ENCODE measurements at places on chromosomes 2 and 18. TPM values are rescaled to one million over a fixed set of nuclear protein-coding genes. Genes with fewer than 3 reads are reported as not detected.

Gene BIN1
- total RNA-seq, result 93.9 TPM

Gene RAPGEF4
- not detected for total RNA-seq

GRCh38 chr2:64201151-64201550 is 56.9 kb upstream of the PELI1 start:
- H3K36me3 ChIP-seq, result no peaks in the 10 kb centered on the region
- no peak overlapping the region for H3K4me3 ChIP-seq
- H3K27me3 ChIP-seq, result no peaks in the 10 kb centered on the region
- DNase-seq, result no peak
- peaks cover 24% of the 10 kb centered on the region for H3K4me1 ChIP-seq

DNA sequence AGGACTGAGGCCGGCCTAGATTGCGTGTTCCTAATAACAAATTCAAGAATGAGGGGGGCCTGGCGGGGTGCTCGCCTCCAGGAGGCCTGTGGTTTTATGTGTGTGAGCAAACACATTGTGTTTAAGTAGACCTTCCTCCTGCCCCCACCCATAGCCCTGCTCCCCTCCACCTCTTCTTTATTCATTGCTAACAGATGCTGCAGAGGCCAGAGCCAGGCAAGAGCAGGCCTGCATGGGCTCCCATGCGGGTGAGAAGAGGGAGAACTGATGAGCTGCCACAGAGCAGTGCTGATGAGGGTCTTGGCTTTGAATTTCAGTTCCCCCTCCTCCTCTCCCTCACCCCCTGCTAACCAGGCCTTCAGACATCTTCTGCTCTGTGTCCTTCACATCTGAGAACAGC is 154.6 kb downstream of the OSR1 start:
- no peak overlapping the region for H3K27ac ChIP-seq
- DNase-seq, result no peak
- H3K36me3 ChIP-seq, result no peaks in the 10 kb centered on the region

GRCh38 chr2:195871326-195871725 is 197.3 kb downstream of the DNAH7 start:
- no peak for DNase-seq
- H3K4me1 ChIP-seq, result no peaks in the 10 kb centered on the region
- H3K27me3 ChIP-seq, result no peaks in the 10 kb centered on the region
- H3K27ac ChIP-seq, result no peak overlapping the region
- H3K36me3 ChIP-seq, result no peaks in the 10 kb centered on the region
- H3K4me3 ChIP-seq, result no peak overlapping the region

DNA sequence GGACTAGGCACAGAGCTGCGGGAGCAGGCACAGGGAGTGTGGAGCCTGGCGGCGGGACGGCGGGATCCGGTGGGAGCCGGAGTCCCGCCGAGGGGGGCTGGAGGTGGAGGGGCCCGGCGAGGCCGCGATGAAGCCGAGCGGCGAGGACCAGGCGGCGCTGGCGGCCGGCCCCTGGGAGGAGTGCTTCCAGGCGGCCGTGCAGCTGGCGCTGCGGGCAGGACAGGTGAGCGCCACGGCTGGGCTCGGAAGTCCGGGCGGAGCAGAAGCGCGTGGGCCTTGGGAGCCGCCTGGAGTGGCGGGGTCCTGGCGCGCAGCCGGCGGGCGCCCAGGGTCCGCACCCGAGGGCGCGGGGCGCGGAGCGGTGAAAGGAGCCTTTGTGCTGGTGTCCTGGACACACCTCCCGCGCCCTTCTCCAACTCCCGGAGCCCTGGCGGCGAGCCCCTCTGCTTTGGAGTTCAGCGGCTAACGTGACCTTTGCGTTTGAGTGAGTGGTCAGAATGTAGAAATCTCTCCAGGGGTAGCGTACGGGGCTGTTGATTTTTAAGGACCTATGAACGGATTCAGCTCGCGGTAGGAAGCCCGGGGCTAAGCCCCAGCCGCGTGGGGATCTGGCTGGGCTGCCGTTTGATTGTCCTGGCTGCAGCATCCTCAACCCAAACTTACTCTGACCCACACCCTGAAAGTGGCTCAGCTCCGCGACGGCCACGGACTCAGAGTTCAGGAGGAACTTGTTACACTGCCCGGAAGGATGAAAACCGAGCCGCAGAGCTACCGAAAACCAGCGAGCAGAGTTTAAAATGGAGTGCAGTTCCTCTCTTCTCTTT is 448 bp downstream of the IMPA2 start:
- peak overlapping the region; percentile 81 for H3K4me3 ChIP-seq
- H3K4me1 ChIP-seq, result peaks cover 15% of the 10 kb centered on the region
- no peaks in the 10 kb centered on the region for H3K36me3 ChIP-seq
- no peak overlapping the region for H3K27ac ChIP-seq

- peaks cover 11% of the 10 kb centered on the region for H3K4me1 ChIP-seq
- H3K4me3 ChIP-seq, result no peak overlapping the region
- no peaks in the 10 kb centered on the region for H3K27me3 ChIP-seq
Observed at GRCh38 chr2:30412684-30413570, 34.1 kb upstream of the LCLAT1 start.

- H3K4me1 ChIP-seq, result peaks cover 17% of the 10 kb centered on the region
- no peak overlapping the region for H3K27ac ChIP-seq
- no peaks in the 10 kb centered on the region for H3K27me3 ChIP-seq
- H3K36me3 ChIP-seq, result no peaks in the 10 kb centered on the region
- no peak overlapping the region for H3K4me3 ChIP-seq
Observed at GRCh38 chr2:64540615-64541014, 16.5 kb downstream of the AFTPH start.

GRCh38 chr2:96267159-96267971 is 1.3 kb downstream of the CIAO1 start:
- no peaks in the 10 kb centered on the region for H3K27me3 ChIP-seq
- DNase-seq, result peak; percentile 52
- H3K36me3 ChIP-seq, result peaks cover 12% of the 10 kb centered on the region
- H3K27ac ChIP-seq, result no peak overlapping the region

Gene REG3A
- not detected for total RNA-seq

GRCh38 chr2:88628571-88628939 is 1.3 kb upstream of the EIF2AK3 start:
- H3K4me1 ChIP-seq, result peaks cover 41% of the 10 kb centered on the region
- no peak for DNase-seq
- no peaks in the 10 kb centered on the region for H3K27me3 ChIP-seq
- H3K36me3 ChIP-seq, result no peaks in the 10 kb centered on the region
- H3K27ac ChIP-seq, result peak overlapping the region; percentile 99

DNA sequence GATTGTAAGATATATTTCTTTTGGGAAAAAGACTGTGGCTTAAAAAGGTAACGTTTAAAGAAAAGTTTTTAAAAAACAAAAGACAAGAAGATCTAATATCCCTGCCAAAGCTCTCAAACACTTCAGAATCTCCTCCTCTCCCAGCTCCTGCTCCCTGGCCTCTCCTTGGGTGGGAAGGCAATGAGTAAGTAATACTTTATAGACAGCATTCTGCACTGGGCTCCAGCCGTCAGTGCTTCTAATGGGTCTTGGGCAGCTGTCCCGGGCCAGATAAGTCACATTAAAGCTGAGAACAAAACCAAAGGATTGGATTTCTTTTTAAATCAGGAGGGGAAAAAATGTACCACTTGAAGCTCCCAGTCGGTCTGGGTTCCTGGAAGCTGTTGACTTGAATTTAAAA is 133.7 kb downstream of the ALPK2 start:
- H3K27me3 ChIP-seq, result no peaks in the 10 kb centered on the region
- DNase-seq, result no peak
- no peaks in the 10 kb centered on the region for H3K36me3 ChIP-seq
- H3K27ac ChIP-seq, result no peak overlapping the region
- no peak overlapping the region for H3K4me3 ChIP-seq

Gene TMEM185B
- 29.6 TPM for total RNA-seq

Gene CPO
- total RNA-seq, result not detected

Gene AAK1
- total RNA-seq, result 7.2 TPM
